Femur (tissue), 1 donor: ENCODE measurements at places on chromosomes 5 and 9.

DNA sequence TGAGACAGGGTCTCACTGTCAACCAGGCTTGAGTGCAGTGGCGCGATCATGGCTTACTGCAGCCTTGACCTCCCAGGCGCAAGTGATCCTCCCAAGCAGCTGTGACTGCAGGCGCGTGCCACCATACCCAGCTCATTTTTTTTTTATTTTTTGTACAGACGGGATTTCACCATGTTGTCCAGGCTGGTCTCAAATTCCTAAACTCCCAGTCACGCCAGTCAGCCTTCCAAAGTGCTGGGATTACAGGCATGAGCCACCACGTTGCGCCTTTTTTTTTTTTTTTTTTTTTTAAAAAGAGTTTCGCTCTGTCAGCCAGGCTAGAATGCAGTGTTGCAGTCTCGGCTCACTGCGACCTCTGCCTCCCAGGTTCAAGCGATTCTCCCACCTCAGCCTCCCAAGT lies 27.1 kb upstream of the SRP19 start:
- no peak for DNase-seq

DNA sequence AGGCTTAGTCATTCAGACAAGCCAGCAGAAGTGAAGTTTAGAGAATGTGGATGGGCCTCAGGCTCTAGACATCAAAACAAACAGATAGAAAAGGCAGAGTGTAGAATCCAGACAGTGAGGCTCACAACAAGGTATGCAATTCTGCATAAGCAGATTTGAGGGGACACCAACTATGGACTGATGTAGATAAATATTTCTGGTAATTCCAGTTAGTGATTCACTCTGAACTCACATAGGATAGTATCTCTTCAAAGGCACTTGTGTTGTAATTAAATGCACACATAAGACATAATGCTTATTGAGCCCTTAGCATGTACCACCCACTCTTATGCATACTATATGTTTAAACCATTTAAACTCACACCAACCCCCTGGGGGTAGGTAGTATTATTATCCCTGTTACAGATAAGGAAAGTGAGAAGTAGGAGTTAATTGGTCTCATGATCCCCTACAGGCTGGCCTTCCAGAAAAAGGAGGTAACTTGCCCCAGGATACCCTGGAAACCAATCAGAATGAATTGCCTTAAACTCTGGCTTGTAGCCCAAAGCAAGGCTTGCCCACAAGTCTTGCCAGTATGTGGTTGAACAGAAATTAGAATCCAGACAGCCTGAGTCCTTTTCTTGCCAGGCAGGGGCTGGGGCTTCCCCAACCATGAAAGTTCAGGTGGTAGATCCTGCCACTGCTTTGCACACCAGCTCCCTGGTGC lies 39.5 kb upstream of the HSPB3 start:
- no peak for DNase-seq

DNA sequence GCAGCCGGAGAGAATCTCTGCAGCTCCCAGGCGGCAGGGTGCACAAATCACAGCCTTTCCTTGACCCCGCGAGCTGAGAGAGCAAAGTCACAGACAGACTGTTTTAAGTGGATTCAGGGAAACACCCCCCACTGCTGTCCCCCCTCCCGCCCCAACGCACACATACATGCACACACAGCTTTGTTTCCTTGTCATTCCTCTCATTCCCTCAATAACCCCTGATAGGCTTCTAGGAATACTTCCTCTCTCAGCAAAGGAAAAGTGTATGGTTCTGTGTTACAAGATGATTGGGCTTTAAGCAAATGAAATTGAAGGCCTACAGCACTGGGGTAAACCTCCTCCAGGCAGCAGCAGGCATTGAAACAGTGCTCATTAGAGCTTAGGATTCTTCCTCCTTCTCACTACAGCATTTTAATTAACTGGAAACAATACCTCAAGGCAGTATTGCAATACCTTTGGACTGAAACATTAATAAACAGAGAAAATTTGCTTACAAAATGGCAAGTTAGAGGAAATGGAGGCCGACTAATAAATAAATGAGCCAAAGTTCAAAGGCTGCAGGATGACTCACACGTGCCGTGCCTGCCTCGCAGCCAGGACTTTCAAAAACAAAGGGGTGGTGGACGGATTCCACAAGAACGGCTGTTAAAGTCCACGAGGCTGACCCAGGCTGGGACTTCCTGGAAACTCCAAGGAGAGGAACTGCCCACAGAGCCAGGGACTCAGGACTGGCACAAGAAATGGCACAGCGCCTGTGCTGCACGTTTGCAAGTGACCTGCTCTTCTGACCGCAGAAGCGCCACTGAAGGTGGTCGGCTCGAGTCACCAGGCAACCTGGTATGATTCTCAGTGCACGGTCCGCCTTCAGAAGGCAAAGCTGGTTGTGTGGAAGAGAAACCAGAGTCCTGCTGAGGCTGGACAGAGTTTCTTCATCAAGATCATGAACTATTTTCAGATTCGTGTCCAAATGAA lies 236.2 kb downstream of the SYK start:
- peak; percentile 39 for DNase-seq

- DNase-seq = no peak
These were observed 154.1 kb downstream of the LRRC70 start for GRCh38 chr5:62732677-62733121.

DNA sequence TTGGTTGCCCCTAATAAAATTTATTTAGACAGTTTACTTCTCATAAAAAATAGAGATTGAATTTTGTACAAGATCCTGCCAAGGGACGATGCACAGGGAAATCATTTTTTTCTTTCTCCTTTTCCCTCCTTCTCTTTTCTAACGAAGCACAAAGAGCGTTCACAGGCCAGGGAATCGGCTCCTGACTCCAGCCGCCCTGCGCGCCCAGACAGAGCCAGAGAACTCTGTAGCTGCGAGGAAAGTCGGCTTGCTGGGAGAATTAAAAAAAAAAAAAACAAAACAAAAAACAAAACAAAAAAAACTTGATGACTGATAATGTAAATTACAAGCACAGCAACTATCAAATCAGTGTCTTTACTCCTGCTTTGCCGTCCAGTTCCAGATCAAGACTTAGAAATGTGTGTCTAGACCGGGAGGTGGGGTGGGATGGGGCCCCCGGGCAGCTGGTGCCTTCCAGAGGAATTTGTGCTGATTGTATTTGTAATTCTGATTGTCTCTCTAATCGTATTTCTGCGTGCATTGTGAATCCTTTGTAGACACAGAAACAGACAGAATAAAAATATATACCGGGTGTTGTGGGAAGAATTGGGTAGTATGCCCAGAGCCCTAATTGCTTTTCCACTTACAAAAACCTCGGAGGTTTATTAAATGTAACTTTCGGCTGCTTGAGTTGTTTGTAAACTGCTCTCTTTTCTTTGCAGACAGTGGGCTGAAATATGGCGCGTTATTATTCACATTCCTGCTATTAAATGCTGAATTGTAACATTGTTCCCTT lies 3.6 kb upstream of the OTP start:
- no peak for DNase-seq

DNA sequence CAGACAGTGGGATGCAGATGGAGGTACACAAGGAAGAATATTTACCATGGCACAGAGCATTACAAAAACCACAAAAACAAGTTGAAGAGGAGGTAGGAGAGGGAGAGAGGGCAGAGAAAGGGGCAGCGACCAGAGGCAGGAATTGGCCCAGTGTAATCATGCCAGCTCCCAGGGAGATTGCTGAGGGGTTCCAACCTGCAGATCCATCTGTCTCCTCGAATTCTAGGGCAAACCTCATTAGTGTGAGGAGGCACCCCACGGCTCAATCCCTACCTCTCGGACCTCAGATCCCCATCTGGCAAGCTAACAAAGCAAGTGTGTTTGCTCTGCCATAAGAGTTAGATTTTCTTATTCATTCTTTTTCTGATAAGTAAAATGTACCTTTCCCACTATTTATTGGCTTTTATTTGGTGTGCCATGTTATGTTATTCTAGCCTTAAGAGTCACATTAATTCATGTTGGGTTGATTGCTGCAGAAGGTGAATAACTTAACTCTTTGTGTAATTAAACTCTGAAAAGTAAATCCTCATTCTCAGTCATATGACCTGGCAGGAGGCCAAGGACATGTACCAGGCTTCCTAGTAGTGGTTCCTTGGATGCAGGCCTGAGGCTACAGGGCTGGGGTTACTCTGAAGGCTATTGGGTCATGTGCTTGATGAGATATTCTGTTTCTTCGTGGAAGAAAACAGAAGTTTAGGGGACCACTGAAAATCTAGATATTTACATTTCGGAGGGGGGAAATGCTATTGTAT lies 315.2 kb upstream of the ATP10B start:
- DNase-seq = no peak

GRCh38 chr5:93571114-93571949 lies 9.7 kb downstream of the NR2F1-AS1 start:
- DNase-seq = no peak
